Stimulated activated CD4-positive, alpha-beta T cell treated with anti-CD3 and anti-CD28 coated beads, Interleukin-1b, Interleukin-23, amount 100 ng/mL, for 48 hours (primary cell): ENCODE measurements at places on chromosomes 5 and 9.

- DNase-seq: no peak
Measured at GRCh38 chr5:99349787-99350186, 421.0 kb upstream of the CHD1 start.

DNA sequence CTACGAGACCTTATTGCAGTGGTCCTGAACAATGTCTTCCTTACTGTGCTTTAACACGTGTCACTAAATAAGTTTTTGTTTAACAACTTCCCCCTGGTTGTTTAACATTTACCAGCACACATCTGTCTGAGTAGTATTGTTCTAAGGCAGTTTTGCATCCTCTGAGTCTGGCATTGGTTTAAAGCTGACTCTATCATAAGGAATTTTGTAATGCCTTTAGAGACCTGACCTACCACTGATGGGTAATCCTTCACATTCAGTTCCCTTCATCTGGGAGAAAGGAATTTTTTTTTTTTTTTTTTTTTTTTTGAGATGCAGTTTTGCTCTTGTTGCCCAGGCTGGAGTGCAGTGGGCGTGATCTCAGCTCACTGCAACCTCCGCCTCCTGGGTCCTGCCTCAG, 20.0 kb upstream of the PCAT7 start:
- no peak for DNase-seq

GRCh38 chr5:124663101-124663506, 83.3 kb downstream of the ZNF608 start:
- no peak for DNase-seq

GRCh38 chr5:165185716-165186115, 1680.3 kb downstream of the MAT2B start:
- DNase-seq: no peak

GRCh38 chr5:173789031-173789920, 98.9 kb upstream of the CPEB4 start:
- peak; percentile 23 for DNase-seq

DNA sequence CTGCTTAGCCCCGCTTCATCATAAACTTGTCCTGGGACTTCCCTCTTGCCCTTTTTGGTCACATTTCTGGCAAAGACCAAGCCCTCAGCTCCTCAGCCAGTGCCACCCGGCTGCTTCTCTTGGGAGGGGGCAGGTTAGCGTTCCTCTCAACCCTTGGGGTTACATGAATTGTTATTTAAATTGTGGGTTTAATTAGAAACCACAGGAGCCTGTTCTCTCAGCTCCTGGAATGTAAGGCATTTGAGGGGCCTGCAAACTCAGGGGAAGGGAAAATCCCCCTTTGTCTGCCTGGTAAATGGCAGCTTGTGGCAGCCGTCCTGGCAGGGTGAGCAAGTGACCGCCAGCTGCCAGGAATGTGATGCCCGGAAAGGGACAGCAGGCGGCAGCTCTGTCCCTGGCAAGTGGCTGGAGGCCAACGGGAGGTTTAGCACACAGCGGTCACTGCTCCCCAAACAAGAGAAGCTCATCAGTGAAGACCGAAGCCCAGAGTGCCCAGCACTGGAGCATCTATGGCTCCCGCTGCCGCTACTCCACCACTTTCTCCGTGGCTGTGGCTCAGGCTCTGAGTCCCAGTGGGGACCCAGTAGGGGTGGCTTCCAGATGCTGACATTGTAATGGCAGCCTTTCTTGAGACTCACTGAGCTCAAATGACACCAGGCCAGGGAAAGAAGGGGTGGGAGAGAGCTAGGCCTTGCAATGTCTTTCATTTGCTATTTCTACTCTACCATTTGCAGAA, 51.7 kb downstream of the SHB start:
- no peak for DNase-seq

- DNase-seq: no peak
Measured at GRCh38 chr9:99073985-99074901, 30.7 kb upstream of the TGFBR1 start.

DNA sequence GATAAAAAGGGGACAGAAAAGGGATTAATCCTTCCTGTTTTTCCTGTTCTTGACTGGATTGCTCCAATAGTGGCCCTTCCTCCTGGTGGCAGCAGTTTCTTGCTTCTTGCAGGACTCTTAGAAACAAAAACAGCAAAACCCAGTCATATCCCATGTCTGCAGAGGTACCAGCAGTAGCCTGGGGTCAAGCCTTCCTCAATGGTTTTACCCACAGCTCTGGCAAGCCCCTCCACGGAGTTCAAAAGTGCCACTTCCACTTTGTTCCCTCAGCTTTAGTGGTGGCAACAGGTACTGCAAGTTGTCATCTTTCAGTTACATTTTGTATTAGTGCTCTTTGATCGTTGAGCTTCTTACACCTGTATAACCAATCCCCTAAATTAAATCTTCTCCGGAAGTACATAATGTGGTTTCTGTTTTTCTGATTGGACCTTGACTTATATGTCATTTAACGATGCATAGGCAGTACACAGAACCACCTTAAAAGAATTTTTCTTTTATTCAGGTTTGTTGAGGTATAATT, 8.7 kb upstream of the RANBP6 start:
- no peak for DNase-seq

- peak; percentile 78 for DNase-seq
Measured at GRCh38 chr9:120891245-120891883, 14.4 kb upstream of the PHF19 start.

- peak; percentile 17 for DNase-seq
Measured at GRCh38 chr5:179974946-179975712, 67.4 kb upstream of the TBC1D9B start.

GRCh38 chr5:125560476-125561225, 814.2 kb upstream of the ZNF608 start:
- DNase-seq: no peak

- DNase-seq: no peak
Measured at GRCh38 chr9:117073539-117074341, 341.1 kb downstream of the ASTN2 start.

DNA sequence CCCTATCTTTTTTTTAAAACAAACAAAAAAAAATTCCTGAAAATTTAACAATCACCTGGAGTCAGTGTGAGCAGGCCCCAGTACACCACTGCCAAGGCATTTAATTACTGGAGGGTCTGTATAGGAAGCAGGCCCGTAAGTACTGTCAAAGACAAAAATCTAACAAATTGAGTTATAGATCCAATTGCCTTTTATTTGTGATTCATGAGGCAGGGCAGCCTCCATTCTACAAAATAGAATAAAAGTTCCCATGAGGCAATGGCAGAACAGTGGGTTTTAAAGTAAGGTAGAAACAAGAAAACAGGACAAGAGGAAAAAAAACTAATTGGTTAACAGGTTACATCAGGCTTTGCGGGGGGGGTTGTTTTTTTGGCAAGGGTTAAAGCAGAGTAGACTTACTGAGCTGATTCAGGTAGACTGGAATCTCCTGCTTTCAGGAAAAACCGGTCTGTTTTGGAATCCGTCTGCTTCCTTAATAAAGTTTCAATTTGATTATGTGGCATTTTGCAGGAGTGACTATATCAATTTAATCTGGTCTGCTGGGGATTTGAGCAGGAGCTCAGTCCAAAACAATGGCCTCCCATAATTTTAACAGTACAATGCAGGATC, 48.9 kb downstream of the AUH start:
- no peak for DNase-seq

- DNase-seq: no peak
Measured at GRCh38 chr5:122492675-122493074, 180.6 kb downstream of the SNCAIP start.

DNA sequence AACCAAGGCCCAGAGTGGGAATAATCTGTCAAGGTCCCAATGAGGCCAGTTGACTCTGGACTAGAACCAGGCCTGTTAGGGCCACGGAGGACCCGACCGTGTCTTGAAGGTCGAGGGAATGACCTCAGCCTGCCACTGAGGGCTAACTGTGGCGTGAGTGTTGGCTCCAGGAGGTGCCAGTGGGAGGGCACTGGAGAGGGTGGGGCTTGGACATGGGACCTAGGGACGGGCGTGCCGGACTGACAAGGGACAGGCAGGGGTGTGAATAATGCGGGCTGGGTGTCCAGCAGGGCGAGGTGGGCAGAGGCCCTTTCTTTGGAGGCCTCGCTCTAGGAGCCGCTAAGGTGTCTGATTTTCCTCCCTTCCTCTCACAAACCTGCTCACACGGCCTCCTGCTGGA, 7.5 kb downstream of the ADAMTSL2 start:
- DNase-seq: no peak

DNA sequence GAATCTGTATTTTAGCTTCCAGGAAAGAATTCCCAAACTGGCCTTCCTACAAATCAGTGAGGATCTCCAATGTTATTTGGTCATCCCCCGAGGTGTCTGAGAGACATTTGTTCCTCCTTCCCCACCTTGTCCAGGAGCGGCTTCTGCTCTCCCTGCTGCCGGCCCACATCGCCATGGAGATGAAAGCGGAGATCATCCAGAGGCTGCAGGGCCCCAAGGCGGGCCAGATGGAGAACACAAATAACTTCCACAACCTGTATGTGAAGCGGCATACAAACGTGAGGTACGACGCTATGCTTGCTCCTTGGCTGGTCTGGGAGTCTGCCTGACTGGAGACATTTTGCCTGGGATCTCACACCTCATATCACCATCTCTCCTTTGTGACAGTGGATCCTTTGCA, 160.4 kb downstream of the CFAP90 start:
- DNase-seq: no peak

GRCh38 chr5:1733369-1733768, 66.3 kb downstream of the MRPL36 start:
- no peak for DNase-seq

DNA sequence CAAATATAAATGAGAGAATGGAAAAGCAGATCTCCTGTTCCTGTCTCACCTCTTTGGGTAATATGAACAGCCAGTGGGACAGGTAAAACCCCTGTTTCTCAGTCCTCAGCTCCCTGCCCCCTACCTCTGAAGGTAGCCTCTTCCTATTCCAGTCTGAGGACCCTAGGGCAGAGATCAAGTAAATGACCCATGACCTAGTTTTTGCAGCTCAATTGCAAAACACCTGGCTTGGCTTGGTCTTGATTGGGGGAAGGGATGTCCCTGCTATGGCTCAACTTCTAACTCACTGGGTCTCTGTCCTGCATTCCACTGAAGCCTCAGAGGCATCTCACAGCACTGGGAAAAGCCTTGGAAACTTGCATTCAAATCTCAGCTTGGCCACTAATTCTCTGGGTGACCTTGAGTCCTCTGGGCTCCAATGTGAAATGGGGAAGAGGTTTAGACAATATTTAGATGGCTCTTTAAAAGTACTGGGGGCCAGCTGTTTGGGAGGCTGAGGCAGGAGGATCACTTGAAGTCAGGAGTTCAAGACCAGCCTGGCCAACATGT, 1.6 kb upstream of the GALT start:
- DNase-seq: no peak

DNA sequence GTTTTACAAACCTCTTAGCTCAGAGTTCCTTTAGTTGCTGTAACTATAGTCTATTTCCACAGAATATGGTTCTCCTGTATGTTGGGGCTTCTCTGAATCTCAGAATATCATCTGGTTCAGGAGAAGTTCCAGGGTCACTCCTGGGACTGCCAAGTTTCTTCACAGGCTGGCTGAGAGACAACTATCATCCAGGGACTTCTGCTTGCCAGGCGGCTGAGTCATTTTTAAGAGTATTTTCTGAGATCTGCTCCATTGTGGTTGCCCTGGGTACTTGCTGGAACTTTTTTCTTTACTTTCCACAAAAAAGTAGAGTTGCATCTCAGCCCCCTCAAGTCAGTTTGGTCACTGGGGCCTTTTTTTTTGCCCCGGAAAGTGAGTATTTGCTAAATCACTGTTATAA, 566.5 kb downstream of the LRRC70 start:
- no peak for DNase-seq

DNA sequence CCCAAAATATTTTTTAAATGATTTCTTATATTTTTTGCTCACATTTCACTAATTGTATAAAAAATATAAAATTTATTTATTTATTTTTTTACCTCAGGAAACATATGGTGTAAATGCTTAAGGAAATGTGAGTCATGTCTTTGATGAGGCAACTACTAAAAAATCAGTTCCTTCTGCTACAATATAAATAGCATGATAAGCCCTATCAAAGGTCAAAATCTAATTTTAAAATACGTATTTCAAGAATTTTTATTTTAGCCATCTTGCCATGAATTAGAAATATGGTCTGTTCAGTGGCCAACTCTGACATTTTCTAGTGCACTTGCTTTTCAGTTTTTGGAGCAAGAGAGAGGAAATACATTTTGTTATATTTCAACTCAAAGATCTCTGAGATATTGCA, 50.5 kb downstream of the PDE4D start:
- no peak for DNase-seq

DNA sequence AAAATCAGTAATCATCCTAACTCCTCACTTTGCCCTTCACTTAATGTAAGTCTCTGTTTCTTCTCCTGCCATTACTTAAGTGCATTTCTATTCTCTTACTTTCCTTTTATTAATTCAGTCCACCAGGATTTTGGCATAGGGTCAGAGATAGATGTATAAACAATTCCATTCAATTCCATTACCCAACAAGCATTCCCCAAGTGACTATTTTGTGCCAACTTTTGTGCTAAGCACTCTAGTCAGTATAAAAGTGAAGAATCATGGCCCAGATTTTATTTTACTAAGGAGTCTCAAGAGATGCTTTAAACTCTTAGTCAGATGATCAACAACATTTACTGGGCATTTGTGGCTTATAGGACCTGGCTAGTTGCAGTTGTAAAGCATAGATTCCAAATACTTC, 159.3 kb downstream of the DMAC1 start:
- DNase-seq: no peak

DNA sequence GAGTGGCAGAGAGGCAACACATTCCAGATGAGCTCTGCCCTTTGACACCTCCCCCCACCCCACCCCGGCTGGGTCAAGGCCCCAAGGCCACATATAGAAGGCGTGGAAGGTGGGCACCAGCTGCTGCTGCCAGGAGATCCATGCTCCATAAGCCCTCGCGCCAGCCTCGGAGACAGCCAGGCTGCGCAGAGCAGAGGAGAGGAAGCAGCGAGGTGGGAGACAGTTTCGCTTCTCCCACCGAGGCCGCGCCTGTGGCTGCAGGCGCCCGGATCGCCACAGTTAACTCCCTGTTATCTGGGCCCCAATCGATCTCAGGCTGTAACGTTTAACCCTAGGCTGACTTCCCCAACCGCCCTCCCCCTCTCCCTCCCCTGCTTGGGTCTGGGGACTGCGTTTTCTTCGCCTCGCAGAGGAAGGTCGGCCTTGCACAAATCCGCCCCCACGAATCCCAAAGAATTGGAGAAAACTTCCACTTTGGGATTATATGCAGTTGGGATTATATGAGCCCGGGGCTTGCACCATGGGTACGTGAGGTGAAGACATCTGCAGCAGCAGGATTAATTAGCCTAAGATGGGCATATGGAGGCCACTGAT, 1.1 kb upstream of the CXXC5 start:
- DNase-seq: no peak
